Activated effector memory CD4-positive, alpha-beta T cell treated with Interleukin-2 at 50 U/mL for 16 hours (primary cell): ENCODE measurements at places on chromosomes 2 and 18.

DNA sequence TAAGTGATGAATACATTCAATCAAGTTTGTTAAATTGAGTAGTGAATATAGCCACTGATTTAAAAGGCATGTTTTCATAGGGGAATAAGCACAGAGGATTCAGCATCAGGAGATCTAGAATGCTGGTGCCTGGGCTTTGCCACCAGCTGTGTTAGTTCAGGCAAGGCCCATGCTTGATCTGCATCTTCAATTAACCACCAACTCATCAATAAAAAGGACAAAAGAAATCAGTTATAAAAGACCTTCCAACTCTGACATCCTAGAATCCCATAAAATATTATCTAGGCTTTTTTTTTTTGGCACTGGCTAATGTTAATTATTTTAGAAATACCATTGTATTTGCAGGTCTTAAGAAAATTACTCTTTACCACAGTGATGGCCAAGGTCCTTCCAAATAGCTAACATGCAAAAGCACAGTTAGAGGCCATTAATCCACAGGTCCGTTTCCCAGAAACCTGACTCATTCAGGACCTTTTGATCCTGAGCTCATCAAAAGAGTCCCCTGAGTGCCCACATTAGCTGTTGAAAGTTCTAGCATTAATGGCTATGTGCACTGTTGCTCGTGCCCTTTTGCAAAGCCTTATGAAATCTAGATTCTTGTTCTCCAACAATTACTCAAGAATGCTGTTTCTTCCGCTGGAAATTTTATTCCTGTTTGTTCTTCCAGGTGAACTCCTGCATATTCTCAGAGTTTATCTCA lies 170.0 kb downstream of the CYRIA start:
- DNase-seq = no peak

GRCh38 chr2:26033270-26033817 lies 540 bp upstream of the RAB10 start:
- DNase-seq = no peak

DNA sequence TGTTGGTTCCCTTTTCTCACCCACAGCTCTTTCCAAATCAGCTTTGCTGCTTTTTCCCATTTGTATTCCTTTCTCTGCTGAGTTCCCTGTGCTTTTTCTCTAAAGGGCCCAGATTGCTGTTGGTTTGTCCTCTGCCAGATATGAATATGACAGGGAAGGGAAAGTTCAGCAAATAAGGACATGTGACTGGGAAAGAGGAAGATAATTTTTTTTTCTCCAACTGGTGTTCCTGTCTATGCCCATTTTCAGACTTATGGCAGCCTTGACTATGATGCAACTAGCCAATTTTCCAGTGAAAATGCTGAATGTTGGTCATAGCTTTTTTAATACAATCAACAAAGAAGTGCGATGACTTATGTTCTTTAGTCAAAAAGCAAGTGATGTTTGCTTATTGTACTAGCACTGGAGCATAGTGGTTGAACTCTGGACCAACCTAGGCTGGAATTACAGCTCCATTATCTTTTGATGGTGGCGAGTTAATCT lies 7.7 kb downstream of the MDH1 start:
- no peak for DNase-seq

DNA sequence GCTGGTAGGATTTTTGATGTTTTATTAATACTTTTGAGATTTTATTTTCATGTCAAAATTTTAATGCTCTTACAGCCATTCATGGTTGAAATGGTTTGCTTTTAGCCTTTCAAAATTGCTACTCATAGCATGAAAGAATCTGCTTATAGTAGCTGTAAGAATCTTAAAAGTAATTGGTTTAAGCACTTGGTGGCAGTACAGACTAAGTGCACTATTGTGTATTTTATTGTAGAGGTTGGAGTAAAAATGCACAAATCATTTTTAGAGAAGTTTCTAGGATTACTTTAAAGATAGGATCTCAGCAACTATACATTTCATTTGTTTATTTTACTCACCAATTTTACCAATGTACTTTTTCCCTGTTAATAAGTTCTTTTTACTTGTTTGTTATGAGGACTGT lies 205.8 kb downstream of the SPAG16 start:
- DNase-seq = no peak

- DNase-seq = no peak
These were observed 155.5 kb upstream of the ACVR2A start for GRCh38 chr2:147689220-147689909.

DNA sequence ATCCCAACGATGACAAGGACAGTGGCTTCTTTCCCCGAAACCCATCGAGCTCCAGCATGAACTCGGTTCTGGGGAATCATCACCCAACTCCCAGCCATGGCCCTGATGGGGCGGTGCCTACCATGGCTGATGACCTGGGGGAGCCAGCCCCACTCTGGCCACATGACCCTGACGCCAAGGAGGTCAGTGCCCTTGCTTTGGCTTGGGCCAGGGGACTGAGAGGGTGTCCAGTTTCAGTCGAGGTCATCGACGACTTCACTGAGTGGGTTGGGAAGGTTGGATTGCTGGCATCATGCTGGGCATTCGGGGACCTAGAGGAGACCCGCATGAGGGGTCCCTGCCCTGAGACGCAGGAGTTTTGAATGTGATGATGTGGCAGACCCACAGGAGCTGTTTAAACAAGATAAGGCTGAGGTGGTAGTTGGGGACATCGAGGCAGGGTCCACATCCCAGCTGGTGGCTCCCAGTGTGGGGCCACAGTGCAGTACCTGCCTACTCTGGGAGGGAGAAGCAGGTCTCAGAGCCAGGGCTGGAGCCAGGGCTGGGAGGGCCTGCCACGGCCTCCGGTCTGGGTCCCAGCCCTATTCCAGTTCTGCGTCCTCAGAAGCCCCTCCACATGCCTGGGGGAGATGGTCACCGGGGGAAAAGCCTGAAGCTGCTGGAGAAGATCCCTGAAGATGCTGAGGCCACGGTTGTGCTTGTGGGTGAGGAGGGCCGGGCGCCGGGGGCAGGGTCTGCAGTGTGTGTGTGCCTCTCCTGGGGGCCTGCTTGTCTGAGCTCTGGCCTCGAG lies 6.0 kb downstream of the SLC4A3 start:
- DNase-seq = no peak

DNA sequence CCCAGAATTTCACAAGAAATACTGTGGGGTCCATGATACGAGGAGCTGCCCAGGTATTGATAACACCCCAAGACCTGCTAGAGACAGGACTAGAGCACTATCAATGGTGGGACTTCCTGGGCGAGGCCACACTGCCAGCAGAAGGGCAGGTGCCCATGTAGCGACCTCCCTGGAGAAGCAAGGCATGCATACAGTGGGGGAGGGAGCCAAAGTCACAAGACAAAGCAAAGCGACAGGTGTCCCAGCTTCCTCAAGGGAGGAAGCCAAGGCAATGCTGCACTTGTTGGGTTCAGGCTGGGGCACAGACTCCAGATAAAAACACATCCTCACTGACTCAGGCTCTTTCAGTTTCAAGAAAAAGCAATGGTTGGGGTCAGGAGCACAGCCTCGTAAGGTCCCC lies 7.5 kb downstream of the CD207 start:
- DNase-seq = no peak
